ENCODE measurements at places on chromosomes 2 and 18.

DNA sequence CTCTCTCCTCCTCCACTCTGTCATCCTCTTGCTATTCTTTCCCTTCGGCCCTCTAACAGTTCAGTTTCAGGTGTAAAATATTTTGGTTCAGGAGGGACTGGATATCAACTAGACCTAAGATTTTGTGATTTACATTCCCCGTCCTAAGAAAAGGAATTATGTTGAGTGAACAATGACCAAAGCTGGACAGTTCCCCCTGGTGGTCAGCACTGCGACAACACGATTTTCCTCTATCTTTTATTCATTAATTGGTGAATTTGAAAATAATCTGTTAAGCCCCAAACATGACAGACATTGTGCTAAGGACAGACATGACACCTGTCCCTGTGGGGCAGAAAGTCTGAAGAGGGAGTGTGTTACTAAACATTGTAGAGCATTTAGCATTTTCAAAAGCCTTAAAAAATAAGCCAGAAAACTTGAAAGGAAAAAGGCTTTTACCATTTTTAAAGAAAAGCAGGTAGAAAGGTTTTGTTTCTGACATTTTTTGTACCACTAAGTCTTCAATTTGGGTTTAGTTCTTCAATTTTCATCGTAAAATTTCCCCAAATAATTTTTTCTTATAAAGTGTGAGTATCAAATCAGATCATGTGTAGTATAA, 28.4 kb upstream of the GTF2A1L start:
- no peak for DNase-seq

GRCh38 chr2:188050726-188051125, 240.9 kb upstream of the GULP1 start:
- DNase-seq: no peak

DNA sequence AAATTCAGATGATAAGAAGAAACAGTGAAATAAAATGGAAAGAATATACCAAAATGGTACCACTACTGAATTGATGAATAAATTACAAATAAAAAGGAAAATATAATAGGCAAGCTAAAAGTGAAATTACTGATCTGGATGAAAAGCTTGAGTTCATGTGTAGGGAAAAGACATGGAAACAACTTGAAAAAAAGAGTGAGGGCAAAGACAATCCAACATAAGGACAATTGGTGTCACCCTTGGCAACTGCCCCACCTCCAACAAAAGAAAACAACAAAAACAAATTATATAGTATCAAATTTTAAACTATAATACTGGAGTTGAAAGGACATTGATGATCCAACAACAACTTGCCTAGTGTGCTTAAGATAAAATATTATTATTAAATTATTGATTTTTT, 37.6 kb downstream of the PPP1R1C start:
- no peak for DNase-seq

GRCh38 chr2:212539072-212539880, 674 bp upstream of the ERBB4 start:
- no peak for DNase-seq

DNA sequence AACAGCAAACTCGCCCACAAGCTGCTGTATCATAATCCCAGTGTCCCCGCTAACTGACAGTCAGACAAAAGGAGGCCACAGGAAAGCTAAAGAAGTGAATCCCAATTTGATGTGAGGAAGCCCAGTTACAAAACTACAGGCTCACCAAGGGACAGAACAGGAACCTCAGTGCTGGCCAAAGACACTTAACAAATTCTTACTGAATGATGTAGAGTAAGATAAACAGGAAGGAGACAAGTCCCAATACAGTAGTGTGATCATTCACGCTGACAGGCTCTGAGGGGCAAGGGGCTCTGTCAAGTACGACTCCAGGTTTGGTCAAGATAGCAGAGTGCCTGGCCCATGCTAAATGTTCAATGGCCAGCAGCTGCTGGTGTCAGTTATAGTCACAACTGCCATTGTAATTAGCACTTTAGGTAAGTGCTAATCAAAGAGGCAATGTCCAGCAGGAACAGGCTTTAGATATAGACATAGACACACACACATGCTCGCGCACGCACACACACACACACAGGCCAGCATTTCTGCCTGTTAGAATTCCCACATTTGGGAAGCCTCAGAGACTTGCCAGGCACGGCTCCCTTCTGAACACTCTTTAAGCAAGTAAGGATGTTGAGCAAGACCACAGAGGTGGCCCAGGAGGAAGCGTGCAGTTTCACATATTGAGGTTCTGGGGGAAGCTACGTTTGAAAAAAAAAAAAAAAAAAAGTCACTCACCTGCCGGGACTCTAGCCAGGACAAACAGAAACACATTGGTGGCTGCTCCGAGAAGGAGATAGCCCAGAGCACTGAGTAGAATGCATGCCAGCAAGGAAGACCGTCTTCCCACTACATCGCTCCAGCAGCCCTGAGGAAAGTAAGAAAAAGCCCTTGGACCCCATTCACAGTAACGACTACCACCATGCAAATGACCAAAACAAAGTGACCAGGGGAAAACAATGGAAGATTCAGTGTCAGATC, 35.4 kb upstream of the TMEM182 start:
- no peak for DNase-seq

GRCh38 chr2:235394278-235394828, 99.5 kb upstream of the AGAP1 start:
- no peak for DNase-seq

DNA sequence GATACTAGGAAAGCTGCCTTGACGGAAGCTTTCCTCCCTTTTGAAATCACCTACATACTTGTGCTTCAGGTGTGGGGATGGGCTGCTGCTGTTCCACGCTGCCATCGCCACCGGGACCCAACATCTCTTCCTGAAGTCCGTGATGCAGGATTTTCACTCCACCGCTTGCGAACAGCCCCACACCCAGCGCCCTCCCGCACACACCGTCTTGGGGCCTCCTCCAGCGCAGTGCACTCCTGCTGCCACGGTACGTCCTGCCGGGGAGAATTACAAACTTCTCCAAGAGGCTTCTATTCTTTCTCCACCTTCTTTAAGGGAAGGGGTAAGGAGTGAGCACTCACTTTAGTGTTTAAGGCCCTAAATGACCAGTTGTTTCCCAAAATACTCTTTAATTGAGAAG, 58.2 kb downstream of the HRH4 start:
- DNase-seq: no peak

GRCh38 chr2:78251708-78252107, 729.5 kb upstream of the LRRTM4 start:
- DNase-seq: no peak

- no peak for DNase-seq
These were observed 386.2 kb downstream of the PTPRM start for GRCh38 chr18:7953095-7953958.

GRCh38 chr2:74440378-74441169, 1.2 kb downstream of the RTKN start:
- DNase-seq: peak; percentile 77

GRCh38 chr2:132497591-132497990, 81.0 kb downstream of the GPR39 start:
- DNase-seq: no peak

- DNase-seq: no peak
These were observed 10.6 kb downstream of the MC5R start for GRCh38 chr18:13834496-13835015.

GRCh38 chr18:9803063-9803697, 82.6 kb upstream of the TXNDC2 start:
- DNase-seq: peak; percentile 59

GRCh38 chr2:45102579-45103117, 93.4 kb upstream of the SIX2 start:
- no peak for DNase-seq

GRCh38 chr2:39498786-39499185, 61.7 kb upstream of the MAP4K3 start:
- DNase-seq: no peak

DNA sequence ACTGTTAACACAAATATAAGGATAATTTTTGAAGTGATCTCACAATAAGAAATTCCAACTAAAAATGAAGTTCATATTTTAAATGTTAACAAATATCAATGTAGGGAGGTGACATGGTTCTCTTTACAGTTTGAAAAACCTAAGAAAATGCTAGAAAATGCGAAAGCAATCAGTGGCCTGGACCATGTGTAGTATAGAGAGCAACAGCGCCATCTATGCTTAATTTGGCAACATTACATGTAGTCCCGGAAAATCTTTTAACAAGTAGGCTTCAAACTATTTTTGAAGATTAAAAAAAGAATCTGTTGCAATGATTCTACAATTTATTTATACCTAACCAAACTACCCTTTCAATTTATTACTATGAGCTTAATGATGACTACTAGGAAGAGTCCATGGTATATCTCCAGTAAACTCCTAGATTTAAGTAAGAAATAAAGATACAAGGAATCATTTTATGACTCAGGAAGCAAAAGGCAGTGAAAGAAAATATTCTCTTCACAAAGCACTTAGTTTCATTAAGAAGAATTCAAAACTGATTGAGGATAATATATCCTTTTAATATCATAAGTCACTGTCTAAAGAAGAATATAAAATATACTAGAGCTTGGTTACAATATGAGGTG, 33.3 kb downstream of the NDUFA10 start:
- peak; percentile 73 for DNase-seq

GRCh38 chr2:211132046-211132445, 575.6 kb downstream of the CPS1 start:
- DNase-seq: no peak

DNA sequence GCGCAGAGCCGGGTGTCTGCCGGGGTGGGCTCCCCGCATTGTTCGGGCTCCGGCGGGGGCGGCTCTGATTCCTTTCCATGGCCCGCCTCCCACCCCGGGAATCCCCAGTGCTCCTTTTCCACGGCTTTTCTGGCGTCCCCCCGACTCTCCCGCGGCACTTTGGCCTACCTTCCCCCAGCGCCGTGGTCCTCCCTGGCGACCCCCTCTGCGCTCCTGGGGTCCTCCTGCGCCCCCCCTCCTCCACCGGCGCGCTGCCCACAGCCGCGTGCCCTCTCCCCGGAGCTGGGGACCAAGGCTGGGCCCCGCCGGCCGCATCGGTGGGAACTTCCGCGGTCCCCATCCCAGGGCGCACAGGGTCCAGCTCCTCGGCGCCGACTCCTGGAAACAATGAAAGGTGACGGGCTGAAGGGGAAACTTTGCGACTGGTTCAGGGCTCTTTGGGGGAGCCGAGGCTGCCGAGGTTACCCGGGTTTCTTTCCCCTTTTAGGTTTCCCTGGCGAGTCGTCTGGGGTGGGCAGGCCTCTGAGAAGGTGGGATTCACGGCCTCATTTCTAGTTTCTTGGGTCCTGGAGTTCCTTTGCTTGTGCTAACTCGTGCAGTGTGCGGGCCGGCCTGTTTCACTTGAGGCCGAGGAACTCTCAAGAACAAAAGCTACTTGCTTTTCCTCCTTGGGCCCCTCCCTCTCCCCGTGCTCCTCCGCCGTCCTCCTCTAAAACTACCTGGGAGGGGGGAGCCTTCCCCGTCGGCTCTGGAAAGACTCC, 2.2 kb downstream of the TGIF1 start:
- no peak for DNase-seq

DNA sequence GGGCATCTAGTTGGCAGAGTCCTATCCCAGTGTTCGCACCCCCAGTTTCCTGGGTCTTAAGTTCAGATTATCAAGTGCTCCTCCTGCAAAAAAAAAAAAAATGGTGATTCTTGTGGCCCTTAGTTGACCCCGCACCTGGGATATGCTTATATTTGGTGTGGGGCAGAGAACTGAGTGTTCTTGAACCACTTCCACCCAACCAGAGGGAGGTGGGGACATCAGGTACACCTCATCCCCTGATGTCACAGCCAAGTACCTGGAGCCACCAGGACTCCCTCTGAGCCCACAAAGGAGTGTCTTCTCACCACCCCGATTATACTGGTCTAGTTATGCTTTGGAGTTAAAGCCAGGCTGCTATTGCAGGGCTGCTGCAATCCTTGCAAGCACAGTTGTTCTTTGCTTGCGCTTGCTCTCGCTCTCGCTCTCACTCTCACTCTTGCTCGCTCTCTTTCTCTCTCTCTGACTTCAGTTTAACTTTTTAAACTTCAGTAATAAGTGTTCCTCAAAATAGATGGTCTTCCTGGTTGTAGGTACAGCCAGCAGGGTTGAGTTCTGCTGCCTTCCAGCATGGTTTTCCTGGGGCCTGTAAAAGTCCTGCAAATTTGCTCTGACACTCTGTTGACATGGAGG, 265.7 kb downstream of the NEDD4L start:
- no peak for DNase-seq

- DNase-seq: no peak
These were observed 56.4 kb upstream of the OTOS start for GRCh38 chr2:240196716-240197461.

GRCh38 chr2:23497063-23497462, 112.1 kb downstream of the KLHL29 start:
- DNase-seq: no peak

DNA sequence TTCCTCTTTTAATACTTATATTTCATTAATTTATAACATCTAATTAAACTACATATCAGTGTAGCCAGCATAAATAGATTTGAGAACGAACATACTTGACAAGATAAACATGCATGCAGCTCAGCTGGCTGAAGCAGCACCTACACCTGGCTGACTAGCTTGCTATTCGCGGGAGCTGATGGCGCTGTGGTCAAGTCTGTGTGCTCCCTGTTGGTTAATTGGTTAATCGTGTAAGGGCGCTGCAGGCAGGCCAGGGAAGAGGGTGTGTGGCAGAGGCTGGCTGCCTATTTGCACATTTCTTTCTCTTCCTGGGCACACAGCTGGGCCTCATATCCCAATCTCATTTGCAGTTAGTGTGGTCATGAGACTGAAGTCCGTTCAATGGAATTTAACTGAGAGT, 14.5 kb upstream of the VWA3B start:
- DNase-seq: no peak

DNA sequence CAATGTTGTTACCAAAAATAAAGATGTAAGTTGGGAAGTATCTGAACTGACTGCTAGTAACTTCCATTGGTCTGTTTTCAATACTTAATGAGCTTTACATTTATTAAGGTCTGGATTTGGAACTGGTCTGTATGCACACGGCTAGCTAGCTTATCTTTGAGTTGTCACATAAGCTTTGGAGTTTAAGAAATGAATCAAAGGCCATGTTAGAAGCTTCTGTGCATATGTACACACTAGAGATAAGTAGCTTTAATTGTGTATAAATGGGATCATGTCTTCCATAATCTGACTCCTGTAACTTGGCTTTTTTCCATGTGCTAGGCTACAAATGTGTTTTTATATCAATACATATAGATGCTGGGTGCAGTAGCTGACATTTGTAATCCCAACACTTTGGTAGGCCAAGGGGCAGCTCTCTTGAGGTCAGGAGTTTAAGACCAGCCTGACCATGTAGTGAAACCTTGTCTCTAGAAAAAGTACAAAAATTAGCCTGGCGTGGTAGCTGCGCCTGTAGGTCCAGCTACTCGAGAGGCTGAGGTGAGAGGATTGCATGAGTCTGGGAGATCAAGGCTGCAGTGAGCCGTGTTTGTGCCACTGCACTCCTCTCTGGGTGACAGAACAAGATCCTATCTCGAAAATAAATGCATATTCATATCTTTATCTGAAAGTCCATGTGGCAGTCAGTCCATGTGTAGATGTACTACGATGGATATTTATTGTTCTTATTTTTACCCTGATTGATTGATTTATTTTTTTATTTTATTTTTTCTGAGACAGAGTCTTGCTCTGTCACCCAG, 27.2 kb downstream of the ATIC start:
- no peak for DNase-seq

- peak; percentile 66 for DNase-seq
These were observed 10.9 kb upstream of the CDH20 start for GRCh38 chr18:61322265-61322873.

- no peak for DNase-seq
These were observed 30.0 kb upstream of the TOGARAM2 start for GRCh38 chr2:28950941-28951630.

Measured in hematopoietic multipotent progenitor cell (in vitro differentiated cells).